ENCODE measurements at places on chromosomes 11 and 22.

DNA sequence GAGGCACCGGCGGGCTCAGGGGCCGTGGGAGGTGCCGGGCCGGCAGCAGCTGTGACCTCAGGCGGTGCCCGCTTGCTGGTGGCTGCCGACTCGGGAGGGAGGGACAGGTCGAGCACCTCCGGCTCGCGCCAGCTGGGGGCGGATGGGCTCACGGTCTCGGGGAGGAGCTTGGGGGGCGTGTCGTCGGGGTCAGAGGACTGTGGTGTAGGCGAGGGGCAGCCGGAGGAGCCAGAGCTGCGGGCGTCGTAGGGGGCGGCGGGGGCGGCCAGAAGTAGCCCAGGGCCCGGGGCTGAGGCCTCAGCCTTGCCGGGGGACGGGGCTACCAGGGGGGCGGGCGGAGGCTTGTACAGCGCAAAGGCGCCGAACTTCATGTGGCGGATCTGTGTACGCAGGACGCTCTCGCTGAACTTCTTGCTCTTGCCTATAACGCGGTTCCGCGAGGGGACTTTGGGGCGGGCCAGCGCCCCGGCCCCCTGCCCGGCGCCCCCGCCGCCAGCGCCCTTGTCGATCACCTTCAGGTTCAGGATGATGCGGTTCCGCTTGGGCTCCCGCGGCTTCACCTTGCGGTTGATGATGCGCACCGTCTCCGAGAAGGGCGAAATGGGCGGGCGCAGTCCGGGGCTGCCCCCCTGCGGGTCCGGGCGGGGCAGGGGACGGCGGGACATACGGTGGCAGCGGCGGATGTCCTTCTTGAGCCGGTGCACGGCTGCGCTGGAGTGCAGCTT is 5.5 kb downstream of the CBX6 start:
- no peak for DNase-seq

- DNase-seq: no peak
Observed at GRCh38 chr11:38582756-38583155, 1984.7 kb upstream of the RAG2 start.

GRCh38 chr11:25970726-25971508 is 361.0 kb upstream of the ANO3 start:
- no peak for DNase-seq

- DNase-seq: no peak
Observed at GRCh38 chr11:20102397-20102796, 57.9 kb downstream of the DBX1 start.

DNA sequence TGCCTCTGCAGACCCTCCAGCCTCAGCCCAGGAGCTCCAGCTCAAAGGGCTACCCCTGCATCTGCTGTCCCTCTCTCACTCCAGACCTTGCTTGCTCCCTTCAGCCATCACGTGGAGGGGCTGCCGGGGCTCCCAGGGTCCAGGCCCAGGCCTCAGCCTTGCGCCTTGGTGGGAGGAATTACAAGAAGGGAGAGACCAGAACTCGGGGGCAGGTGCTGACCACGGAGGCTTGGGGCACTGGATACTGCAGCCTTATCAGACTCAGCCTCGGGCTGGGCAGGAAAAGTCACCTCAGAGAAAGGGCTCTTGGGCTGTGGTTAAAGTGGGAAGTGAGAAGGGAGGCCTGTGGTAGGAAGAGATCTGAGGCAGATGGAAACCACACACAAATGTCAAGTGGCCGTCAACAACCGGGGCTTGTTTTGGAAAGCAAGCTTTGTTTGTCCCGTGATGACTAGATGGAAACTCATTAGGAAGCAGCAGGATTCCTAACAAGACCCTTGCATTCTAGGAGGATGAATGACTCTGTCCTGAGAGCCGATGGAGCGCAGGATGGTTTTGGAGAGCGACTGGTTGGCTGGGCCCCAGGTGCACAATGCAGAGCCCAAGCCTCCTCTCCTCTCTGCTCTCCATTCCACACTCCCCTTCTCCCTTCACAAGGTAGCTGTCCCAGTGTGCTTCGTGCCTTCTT is 1321.7 kb downstream of the TBC1D22A start:
- DNase-seq: no peak

GRCh38 chr11:109033627-109034338 is 368.9 kb downstream of the DDX10 start:
- no peak for DNase-seq

DNA sequence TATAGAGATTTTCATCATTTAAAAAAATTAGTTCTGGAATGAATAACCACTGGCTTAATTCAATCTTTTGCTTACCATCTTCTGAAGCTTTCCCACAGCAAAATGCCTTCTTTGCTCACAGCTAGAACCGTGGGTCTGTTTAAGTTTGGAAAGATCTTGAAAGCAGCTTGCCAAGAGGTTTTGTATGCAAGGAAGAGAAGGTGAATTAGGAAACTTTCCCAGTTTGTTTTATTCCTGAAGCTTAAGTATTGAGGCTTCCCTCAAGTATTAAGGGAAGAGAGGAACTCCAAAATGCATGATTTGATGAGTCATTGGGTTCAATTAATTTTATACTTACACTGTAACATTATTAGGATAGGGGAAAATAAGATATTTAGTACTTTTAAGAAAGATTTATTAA is 1.9 kb upstream of the ARHGEF12 start:
- DNase-seq: no peak

DNA sequence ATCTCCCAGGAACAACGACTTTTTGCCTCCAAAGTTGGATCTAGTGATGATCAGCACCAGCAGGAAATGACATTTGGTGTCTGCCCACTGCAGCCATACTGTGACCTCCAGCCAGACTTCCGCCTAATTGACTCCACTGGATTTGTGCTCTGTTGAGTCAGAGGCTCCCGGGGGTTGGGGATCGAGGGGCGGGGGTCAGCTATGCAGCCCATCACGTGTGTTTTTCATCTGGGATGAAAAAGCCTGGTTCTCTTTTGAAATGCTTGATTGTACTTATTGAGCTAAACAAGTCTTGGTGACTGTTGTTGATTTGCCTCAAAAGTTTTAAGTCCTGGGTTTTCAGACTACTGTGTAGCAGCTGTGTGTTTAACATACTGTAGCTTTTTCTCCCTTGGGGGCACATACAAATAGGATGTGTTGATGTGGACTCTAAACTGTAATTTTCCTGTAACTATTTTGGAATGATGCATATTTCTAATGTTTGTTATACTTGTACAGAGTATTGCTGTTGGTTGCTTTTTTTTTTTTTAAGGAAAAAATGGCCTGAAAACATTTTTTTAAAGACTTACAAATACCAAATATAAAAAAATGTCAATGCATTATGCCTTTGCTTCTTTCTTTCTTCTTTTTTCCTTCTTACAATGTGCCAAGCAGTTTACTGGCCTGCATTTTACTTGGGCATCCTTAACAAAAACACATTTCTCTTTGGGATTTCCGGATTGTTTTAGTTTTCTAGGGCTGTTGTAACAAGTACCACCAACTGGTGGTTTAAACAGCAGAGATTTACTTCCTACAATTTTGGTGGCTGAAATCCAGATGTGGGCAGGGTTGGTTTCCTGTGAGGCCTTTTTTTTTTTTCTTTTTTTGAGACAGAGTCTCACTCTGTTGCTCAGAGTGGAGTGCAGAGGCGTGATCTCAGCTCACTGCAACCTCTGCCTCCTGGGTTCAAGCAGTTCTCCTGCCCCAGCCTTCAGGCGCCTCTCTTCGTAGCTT is 46.1 kb upstream of the OR4B1 start:
- DNase-seq: no peak

DNA sequence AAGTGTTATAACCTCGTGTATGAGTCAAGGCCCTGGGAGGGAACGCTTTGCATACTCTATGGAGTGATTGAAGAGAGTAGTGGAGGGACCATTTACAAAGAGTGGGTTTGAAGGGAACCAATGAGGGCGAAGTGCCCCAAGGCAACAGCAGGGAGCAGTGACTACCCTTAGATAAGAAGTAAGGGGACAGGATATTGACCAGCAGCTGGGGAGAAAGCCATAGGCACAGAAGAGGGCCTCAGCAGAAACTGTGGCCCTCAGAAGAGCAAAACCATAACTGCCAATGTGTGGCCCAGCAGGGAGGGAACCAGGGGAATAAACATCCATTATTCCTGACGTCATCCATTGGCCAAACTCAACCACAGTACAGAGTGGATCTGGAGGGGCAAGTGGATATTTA is 24.7 kb downstream of the PARVA start:
- no peak for DNase-seq

DNA sequence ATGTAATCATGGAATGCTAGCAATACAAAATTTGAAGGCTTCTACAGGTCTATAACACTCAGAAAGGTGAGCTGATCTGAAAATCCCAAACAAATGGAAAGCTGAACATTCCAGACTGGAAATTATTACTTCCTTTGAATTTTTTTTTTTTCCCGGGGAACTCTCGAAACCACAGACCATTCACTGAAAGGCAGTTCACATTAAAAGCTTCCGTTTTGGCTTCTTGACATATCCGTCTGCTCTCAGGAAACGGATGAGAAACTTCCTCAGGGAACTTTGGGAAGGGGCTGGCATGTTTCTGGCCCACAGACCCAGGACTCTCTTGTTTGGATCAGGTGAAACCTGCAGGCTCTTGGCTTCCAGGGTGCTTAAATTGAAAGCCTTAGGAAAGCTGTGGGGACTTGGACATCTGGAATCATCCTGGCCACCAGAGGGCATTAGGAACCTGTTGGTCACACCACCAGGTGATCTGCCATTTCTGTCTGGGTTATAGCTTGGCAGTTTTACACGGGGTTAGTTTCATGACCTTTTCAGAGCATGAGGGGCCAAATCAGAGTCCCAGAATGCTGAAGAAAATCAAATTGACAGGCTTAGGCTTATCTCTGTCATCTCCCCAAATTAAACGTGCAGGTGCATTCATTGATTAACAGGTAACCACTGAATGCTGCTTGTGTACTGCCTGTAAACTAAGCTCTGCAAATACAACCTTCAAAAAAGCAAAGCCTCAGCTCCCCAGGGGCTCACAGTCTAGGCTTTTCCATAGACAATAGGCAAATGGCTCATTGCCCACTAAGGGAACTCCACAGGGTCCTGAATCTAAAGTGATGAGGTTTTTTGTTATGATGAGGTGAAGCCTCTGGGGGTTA is 22.7 kb upstream of the GRAMD1B start:
- peak; percentile 89 for DNase-seq

DNA sequence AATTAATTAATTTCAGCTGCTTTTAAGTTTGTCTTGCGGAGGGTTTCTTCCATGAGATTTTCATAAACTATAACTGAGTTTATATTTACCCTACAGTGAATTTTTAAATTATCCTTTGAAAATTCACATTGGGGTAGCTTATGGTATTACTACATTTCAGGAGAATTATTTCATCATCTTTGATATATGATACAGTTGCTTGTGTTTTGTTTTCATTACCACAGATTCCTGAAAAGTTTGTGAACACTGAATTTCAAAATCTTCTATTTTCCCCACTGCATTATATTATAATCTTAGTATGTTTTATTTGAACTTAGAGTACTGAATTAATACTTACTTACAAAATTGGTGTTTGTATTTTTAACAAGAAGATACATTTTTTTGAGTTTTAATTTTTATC is 24.4 kb downstream of the METTL15 start:
- no peak for DNase-seq

- peak; percentile 47 for DNase-seq
Observed at GRCh38 chr22:23182309-23183060, 2.2 kb downstream of the BCR start.

GRCh38 chr11:121471167-121471566 is 18.4 kb upstream of the SORL1-AS1 start:
- no peak for DNase-seq

Measured in small intestine (tissue), 16 donors.